Stimulated activated CD8-positive, alpha-beta memory T cell treated with anti-CD3 and anti-CD28 coated beads, Interleukin-2, amount 100 ng/mL, for 1 hour (primary cell): ENCODE measurements at places on chromosomes 6 and 20.

- no peak for DNase-seq
Measured at GRCh38 chr6:109693111-109693510, 2.0 kb downstream of the FIG4 start.

DNA sequence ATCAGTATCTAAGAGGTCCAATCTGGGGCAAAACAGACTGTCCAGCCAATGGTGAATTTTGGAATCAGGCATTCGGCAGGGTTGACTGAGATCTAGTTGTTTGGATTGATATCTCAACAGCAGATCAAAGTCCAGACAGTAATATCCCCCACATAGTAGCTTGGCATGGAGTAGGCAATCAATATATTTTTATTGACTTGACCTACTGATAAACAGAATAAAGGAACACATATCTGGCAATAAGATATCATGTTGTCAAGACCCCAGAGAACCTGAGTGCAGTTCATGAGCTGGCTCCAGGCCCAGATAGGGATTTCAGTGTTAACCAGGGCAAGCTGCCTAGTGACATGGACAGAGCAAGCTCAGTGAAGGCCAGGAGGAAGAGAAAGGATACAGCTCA, 34.4 kb downstream of the TNFAIP3 start:
- DNase-seq = no peak

GRCh38 chr6:7184502-7184901, 76.7 kb downstream of the RREB1 start:
- no peak for DNase-seq

DNA sequence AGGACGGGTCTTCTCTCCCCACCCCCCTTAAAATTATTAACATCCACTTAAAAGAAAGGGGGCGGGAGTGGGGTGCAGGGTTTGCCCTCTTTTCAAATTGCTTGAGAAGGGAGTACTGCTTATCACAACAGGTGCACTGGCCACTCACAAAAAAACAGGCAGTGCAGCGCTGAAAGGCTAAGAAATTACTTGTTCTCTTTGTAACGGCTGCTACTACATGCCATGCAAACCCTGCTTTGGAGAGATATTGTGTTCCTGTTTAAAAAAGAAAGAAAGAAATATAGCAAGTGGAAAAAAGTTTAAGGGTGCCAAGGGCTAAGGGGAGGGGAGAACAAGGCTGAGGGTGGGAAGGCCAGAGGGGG, 312.7 kb upstream of the JARID2 start:
- DNase-seq = no peak

- no peak for DNase-seq
Measured at GRCh38 chr6:144335914-144336313, 50.8 kb downstream of the UTRN start.

DNA sequence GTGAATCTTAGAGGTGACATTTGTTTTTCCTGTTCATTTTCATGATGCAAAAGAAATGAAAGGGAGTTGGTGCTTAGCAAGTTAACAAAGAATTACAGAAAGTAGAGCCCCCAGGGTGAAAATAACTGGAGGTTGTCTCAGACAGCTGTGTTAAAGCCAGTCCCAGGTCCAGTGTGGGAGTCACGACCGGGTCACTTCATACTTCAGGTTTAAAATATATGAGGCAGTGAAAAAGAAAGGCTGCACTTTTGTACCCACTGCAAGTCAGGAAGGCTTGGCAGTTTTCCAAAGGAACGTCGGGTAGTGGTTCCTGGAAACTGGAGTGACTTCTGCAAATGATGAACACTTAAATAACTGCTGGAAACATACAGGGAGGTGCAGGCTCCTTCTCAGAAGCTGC, 91.5 kb upstream of the THBS2 start:
- DNase-seq = no peak

DNA sequence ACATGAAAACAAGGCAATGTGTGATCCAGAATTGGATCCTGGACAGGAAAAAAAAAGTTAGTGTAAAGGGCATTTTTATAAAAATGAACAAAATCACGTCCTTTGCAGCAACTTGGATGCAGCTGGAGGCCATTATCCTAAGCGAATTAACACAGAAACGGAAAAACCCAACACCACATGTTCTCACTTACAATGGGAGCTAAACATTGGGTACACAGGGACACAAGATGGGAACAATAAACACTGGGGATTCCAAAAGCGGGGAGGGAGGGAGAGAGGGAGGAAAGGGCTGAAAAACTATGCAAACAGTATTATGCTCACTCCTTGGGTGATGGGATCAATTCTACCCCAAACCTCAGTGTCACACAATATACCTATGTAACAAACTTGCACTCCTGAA, 91.4 kb upstream of the BTBD3 start:
- DNase-seq = no peak

GRCh38 chr6:105797983-105798453, 288.1 kb upstream of the PRDM1 start:
- no peak for DNase-seq

- no peak for DNase-seq
Measured at GRCh38 chr6:30206152-30206551, 7.1 kb downstream of the TRIM26 start.
